GM12878 (cell line): ENCODE measurements at places on chromosomes 4 and X.

GRCh38 chr4:158121161-158121579 is 51.7 kb downstream of the GASK1B start:
- no peak for DNase-seq

GRCh38 chr4:3781193-3781886 is 15.2 kb downstream of the ADRA2C start:
- no peak for DNase-seq

- no peak for DNase-seq
These were observed 148.6 kb downstream of the SLC4A4 start for GRCh38 chr4:71487344-71487920.

GRCh38 chr4:182973511-182973911 is 56.3 kb upstream of the DCTD start:
- no peak for DNase-seq

- DNase-seq: no peak
These were observed 1.3 kb downstream of the TBL1X start for GRCh38 chrX:9466124-9466495.

DNA sequence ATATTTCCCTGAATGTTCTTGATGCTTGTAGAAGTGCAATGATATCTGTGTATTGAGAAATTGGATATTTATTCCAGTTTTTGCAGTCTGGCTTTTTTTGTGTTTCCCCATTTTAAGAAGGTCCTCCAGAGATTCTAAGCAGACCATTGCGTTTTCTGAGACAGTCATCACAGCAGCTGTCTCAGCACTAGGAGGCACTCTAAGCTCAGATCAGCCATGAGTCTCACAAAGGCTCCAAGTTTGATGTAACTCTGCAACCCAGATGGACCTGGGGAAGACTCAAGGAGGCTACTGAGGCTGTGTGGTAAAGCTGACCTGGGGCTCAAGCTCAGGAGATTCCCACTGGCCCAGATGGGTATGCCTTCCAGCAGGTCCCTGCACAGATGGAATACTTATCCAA is 89.3 kb upstream of the CYLC1 start:
- no peak for DNase-seq

- no peak for DNase-seq
These were observed 92.1 kb downstream of the MAMLD1 start for GRCh38 chrX:150455215-150455608.

- DNase-seq: no peak
These were observed 249.9 kb upstream of the GATB start for GRCh38 chr4:152010710-152011079.

GRCh38 chrX:46328133-46328532 is 217.1 kb downstream of the ZNF674 start:
- DNase-seq: no peak

GRCh38 chr4:68581383-68582338 is 5.5 kb upstream of the UGT2B17 start:
- DNase-seq: no peak

DNA sequence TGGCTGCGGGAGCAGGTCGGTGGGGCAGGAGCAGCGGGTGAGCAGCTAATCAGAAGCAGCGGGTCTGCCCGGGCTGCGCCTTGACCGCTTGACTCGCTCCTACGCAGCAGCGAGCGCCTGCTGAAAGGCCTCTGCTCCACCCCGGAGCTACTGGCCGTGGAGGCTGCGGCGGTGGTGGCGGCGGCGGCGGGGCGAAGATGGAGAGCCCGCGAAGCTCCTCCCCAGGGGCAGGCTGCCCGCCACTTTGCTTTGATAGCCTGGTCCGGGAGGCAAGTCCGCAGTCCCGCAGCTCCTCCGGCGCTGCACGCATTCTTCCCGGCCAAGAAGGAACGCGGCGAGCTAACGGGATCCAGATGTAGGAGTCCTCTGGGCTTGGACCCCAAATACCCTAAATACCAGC is 36.7 kb downstream of the PJA1 start:
- no peak for DNase-seq

DNA sequence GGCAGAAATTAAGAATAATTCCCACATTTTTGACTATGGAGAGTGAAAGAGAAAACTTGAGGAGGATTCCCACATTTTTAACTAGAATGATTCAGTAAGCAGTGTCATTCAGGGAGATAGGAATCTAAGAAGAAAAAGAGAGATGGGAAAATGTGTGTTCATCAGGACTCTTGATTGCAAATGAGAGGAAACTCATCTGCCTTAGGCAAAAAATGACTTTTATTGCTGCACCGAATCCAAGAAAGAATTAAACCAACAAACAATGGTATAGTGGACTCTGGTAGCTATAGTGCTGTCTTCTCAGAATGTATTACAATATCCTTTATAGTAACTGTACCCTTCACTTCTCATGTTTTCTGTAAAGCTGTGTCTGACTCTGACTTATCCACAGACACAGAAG is 15.0 kb upstream of the TMEM144 start:
- DNase-seq: no peak

DNA sequence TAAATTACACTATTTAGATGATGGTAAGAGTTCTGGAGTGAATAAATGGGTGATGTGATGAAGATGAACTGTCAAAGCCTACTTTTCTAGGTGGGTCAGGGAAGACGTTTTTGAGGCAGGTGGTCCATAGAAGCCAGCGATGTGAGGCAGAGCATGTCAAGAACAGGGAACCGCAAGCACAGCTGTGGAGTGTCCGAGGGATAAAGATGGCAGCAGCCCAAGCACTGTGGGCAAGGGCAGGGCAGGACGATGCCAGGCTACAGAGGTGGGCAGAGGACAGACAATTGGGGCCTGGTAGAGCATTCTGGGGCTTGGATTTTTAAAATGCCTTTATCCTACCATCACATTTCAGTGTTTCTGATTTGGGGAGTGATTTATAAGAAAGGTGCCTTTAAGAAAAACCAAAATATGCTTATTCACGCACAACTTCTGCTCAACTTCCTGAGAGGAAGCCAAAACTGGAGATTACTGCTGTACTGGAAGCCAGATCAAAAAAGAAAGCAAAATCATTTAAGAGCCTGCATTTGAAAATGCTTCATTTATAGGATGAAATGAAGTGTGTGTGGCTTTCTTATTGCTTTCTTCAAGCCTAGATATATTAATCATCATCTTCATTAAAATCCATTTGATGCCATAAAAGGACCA is 119.0 kb upstream of the WDR17 start:
- DNase-seq: no peak

DNA sequence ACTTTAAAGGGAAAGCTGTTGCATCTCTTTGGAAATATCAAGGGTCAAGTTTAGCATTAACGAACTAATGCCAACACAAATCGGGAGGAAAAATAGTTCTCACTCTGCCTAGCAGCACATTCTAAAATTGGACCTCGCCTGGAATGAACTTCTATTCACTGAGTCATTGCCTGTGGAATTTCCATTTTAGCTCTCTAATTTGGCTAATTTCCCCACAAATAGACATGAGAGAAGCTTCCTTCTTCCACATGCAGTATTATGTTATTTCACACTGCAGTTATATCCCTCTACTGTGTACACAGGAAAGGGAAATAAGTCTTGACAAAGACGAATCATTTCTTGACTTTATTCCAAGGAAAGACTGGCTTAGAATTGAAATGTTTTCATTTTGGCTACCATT is 9.3 kb downstream of the ZXDA start:
- DNase-seq: no peak

- DNase-seq: no peak
These were observed 115.0 kb upstream of the INPP4B start for GRCh38 chr4:142960867-142961644.

GRCh38 chr4:30207389-30207788 is 512.8 kb upstream of the PCDH7 start:
- DNase-seq: no peak

DNA sequence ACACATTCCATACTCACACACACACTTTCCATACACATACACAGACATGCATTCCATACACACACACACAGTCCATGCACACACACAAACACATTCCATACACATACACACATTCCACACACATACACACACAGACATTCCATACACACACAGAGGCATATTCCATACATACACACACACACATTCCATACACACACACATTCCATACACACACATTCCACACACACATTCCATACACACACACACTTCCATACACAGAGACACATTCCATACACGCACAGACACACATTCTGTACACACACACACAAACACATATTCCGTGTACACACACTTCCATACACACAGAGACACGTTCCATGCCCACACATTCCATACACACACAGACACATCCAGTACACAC is 14.8 kb downstream of the LINC00632 start:
- DNase-seq: no peak

DNA sequence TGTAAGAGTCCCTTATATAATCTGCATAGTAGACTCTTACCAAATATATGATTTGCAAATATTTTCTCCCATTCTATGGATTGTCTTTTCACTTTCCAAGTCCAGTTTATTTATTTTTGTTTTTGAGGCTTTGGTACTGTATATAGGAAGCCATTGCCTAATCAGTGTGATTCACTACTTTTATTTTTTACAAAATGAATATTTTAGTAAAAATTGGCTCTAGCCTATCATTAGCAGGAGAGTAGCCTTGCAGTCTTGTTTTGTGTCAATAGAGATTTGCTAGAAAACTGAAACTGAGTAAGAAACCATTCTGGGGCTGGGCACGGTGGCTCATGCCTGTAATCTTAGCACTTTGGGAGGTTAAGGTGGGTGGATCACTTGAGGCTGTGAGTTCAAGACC is 199.9 kb upstream of the MAB21L2 start:
- DNase-seq: no peak

DNA sequence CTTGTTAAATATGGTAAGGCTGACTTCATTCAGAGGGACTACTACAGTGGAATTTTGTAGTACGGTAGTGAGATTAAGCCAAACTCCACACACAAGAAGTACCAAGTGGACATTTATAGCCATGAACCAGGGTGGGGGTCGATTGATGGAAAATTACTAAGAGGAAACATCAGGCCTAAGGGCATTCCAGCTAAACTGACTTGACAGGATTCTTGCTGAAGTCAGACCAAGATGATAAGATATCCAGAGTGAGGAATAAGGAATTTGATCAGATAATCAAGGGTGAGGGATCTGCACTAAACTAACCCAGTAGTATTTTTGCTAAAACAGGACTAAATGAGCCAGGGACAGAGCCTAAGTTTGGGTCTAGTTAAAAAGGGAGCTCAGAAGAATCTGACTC is 597.5 kb downstream of the RPA4 start:
- no peak for DNase-seq

GRCh38 chrX:153669174-153669890 is 4.3 kb downstream of the PNCK start:
- DNase-seq: no peak

DNA sequence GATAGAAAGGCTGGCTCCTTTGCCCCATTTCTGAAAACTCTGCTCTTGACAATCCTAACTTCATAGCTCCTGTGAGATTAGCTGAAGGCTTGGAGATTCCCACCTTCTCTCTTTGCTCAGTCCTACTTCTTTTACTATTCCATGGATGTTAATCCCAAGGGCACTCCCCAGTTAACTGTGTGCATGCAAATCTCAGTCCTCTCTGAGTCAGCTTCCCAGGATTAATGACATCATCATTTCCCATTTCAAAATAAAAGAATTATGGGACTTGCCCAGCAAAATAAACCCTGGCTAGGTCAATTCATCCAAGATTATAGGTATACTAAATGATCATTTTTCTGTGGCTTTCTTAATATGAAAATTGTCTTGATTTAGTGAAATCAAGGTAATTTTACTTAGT is 328.6 kb upstream of the NR3C2 start:
- no peak for DNase-seq

GRCh38 chr4:25378437-25378743 is 1.3 kb downstream of the ANAPC4 start:
- DNase-seq: no peak

GRCh38 chr4:75841641-75842520 is 60.4 kb downstream of the PPEF2 start:
- DNase-seq: no peak

- DNase-seq: no peak
These were observed 82.6 kb downstream of the PCDH7 start for GRCh38 chr4:30802622-30803323.

DNA sequence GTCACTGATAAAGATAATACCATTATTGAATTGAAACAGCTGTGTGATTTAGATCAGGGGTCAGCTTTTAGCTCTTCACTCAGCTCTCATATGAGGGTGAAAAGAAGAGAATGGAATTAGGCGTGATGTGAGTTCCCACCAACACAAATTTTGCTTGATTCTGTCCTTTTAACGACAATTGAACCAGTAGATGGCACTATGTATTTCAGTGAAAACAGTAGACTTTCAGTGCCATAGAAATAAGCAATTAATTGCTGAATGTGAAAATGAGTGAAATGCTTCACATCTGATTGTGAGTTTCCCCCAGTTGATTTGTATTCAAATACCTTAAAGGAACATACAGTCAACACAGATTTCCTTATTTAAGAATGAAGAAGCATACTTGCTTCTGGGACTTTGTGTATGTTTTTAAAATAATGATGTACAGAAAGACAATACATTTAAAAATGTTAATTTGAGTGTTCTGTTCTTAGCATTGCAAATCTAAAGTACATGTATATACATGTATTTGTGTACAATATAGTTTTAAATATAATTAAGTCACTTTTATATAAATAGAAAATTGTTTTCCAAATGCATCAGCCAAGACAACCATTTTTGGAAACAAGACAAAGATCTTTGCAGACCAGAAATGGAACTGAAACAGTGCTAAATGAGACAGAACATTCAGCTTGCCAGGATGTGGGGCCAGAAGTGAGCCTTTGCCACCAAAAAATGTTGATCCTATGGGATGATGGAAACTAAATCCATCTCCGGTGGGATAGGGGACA is 178.8 kb downstream of the SNCA start:
- DNase-seq: no peak

GRCh38 chr4:25310803-25311166 is 1.8 kb upstream of the ZCCHC4 start:
- no peak for DNase-seq

- DNase-seq: no peak
These were observed 10.5 kb downstream of the VEGFC start for GRCh38 chr4:176782191-176782590.

DNA sequence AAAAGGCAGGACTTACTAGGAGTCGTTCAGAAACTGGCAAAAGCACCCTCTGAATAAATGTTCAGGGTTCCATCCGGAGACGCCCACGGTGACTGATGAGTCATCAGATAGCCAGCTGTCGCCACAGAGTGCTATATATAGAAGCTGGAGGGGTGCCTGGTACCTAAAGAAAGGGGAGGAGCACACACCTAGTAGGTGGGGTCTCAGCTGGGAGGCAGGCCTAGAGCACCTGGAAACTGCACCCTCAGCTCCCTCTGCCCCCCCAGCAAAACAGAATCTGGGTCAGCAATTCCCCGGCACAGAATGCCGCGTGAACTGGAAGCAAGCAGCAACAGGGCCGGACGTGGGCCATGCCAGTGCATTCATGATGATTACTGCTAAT is 242.0 kb downstream of the BCOR start:
- DNase-seq: peak; percentile 77

GRCh38 chr4:72302981-72303704 is 265.9 kb downstream of the ADAMTS3 start:
- no peak for DNase-seq

- no peak for DNase-seq
These were observed 56.6 kb downstream of the ZNF827 start for GRCh38 chr4:145881989-145882388.
